ENCODE measurements at places on chromosomes 11 and 22.
A peak's percentile ranks its signal among the peaks of the same experiment; 100 is the strongest.

DNA sequence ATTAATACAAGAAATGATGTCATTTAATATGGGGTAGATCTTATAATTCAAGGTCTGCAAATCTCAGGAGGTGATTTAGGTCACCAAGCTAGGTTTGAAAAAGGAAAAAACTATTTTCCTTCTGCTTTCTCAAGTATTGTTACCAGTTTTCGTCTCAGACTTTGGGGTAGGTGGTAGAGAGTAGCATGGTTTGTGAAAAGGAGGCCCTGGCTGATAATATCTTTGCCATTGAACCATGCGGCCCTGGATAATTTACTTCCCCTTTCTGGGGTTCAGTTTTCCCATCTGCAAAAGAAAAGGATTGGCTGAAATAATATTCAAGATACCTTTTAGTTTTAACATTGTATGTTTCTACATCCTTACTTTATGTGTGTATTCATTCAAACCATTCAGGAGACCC is 92.1 kb downstream of the WNT11 start:
- DNase-seq = no peak

DNA sequence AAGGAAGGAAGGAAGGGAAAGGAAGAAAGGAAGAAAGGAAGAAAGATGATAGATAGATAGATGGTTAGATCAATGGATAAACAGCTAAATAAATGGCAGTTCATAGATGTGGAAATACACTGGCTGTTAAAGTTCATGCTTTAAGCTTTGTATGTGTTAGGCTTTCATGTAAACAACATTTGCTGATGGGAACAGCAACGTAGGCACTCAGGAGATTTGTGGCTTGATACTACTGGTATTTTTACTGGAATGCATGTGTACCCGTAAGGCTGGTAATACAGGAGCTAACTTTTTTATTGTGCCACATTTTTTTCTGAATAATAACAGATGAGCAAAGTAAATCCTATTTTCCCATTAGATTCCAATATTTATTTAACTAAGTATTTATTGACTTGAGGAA is 85.6 kb downstream of the NCAM1 start:
- DNase-seq = no peak

DNA sequence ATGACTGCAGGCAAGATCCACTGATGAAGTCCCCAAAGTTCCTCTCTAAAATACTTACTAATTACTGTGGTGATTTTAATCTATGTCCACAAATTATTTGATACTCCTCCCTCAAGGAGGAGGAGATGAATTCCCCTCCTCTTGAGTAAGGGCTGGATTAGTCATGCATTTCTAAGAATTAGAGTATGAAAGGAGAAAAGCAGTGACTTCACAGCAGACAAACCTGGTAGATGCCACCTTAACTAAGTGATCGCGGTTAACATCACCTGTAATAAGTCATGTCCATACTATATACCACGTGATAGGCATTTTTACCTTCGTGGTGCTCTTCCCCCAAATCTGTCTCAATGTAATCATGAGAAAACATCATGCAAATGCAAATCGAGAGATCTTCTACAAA is 52.0 kb upstream of the TSPAN18 start:
- no peak for DNase-seq

- no peak for DNase-seq
These were observed 19.3 kb downstream of the POLR3H start for GRCh38 chr22:41524809-41525449.

DNA sequence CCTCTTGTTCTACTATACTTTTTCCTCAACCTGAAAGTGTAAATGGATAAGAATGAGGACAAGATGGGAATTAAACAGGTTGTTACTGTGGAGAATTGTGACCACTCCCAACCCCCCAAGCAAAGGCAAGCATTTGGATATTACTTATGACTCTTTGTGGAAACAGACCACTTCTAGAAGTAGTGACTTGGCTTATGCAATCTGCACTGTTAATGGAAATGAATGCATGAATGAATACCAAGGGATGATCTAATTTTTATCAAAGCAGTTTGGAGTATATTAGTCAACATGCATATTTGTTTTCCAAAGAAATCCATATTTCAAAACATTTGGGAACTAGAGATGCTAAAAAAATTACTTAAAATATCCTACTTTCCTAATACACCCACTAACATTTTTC is 35.3 kb downstream of the AMOTL1 start:
- no peak for DNase-seq

GRCh38 chr22:45422237-45422983 is 8.9 kb downstream of the RIBC2 start:
- no peak for DNase-seq

- DNase-seq = no peak
These were observed 6.4 kb downstream of the MUC5AC start for GRCh38 chr11:1163911-1164735.

DNA sequence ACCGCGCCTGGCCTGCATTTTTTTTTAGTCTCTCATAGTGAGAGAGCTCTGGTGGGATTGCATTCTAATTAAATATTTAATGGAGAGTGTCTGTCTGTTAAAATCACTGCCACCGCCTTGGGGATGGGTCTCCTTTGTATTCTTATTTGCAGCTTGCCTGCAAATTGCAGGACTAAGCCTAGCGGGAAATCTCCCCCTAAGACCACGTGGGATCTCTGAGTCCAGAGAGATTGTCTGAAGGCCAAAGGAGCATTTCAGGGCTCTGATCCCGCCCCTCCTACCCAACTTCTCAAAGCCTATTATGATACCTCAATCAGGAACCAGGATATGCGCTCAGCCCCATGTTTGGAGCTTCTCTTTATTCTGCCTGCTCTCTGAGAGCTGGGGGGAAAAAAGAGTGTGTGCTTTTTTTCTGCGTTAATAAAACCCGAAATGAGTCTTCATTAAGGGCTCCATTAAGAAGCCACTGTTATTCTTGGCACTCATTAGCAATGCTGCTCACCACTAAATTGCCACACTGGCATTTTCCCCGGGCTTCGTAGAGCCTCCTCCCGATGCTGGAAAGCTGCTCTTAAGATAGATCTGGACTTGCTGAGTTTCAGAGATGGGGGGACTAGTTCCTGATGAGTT is 92.9 kb upstream of the THY1 start:
- DNase-seq = no peak

DNA sequence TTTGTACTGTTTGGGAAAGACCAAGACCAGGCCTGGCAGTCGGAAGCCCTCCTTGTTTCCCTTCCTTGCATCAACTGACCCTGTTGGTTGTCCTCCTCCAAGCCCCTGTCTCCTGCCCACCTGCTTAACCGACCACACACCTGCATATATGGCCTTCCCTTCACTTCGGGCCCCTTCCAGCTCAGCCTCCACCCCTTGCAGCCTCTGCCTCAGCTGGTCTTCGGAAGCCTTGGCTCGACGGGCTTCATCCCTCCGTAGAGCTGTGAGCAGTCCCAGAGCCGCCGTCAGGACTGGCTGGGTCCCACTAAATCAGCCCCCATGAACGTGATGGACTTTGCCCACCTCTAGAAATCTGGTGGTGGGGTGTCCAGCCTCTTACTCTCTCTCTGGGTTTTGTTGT is 8.4 kb downstream of the NHERF4 start:
- DNase-seq = no peak

GRCh38 chr22:45192701-45193187 is 29.0 kb downstream of the NUP50 start:
- DNase-seq = no peak

DNA sequence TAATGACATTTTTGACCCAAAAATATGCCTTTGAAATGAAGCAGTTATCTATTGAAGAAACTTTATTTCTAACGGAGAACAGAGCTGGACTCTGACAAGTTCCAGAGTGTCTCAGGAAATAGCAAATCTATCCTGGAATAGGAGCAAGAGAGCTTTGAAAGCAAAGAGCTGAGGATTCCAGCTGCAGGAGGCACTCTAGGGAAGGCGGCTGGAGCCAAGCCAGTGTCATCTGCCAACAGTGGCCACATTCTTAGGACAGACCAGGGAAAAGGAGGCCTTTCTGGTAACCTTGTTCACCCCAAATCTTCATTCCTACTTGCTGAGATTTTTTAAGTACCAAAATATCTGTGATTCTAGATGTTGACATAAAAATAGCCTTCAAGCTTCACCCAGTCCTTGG is 493.5 kb upstream of the B3GAT1 start:
- no peak for DNase-seq

- no peak for DNase-seq
These were observed 19.5 kb downstream of the MRGPRD start for GRCh38 chr11:68961245-68961644.

DNA sequence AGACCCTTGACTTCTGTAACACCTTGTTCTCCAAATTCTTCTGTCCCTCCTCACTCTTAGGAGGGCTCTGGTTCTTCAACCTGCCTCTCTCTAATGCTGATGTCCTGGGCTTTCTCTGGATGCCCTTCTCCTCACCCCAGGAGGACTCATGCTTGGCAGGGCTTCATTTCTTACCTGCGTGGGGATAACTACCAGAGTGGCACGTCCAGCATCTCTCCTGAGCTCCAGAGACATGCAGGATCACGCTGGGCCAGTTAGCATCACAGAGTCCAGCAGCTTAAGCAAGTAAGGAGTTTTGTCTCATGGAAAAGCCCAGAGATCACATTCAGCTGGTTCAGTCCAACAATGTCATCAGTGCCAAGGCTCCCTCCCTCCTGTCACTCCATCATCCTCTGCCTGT is 36.4 kb downstream of the RTL6 start:
- DNase-seq = no peak

DNA sequence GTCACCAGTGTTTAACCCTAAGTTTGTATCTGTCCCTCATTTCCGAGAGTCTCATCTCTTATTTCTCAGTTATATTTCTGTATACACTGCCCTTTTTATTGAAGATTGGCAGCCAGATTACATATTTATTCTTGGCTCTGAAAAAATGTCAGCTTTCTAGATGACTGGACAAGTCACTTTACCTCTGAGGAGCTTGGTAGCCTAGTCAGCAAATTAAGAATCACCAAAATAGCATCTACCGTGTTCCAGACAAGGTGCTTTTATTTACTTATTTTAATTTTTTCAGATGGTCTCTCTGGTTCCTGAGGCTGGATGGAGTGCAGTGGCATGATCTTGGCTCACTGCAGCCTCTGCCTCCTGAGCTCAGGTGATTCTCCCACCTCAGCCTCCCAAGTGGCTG is 5.6 kb upstream of the RBM4 start:
- DNase-seq = no peak

DNA sequence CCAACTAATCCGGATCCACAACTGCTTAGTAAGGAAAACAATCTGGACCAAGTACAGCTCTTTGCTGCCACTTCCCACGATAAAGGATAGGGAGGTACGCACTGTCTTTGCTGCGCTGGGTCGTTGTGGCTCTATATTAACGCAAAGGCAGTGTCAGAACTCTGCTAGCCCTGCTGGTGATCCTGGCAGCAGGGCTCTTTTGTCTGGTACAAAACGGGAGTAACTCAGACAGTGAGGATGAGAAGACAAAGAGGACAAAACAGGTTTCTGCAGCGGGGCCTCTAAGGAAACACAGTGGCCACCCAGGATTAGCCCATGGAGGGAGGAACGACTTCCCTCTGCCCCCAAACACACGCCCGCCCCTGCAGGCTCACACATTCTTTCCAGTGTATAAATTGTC is 26.1 kb downstream of the GAL start:
- no peak for DNase-seq

GRCh38 chr22:24566899-24567511 is 11.2 kb downstream of the SNRPD3 start:
- DNase-seq = no peak

- DNase-seq = peak; percentile 86
These were observed 34.4 kb upstream of the RCN1 start for GRCh38 chr11:32056438-32056837.

DNA sequence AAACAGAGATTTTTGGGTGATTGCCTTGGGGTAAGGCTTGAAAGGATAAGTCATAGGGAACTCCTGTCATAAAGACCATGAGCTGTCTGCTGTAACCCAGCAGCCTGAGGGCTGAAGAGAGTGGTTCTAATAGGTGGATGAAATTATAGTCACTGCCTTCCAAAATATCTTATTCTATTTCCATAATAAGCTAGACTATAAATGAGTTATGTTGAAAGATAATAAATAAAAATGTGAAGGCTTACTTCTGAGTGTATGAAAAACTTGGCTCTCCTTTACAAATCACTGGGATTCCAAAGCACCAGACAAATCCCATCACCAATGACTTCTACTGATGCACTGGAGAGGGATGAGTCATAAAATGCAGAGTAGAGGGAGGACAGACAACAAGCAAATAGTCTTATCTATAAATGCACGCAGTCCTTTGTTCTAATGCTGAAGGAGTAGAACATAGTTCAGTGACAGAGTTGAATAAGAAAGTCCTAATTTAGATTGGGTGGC is 775.0 kb upstream of the LRRC4C start:
- peak; percentile 65 for DNase-seq

- DNase-seq = no peak
These were observed 1470.5 kb downstream of the BRD1 start for GRCh38 chr22:48357196-48357595.

- DNase-seq = no peak
These were observed 59.2 kb downstream of the RAB38 start for GRCh38 chr11:88115828-88116755.

DNA sequence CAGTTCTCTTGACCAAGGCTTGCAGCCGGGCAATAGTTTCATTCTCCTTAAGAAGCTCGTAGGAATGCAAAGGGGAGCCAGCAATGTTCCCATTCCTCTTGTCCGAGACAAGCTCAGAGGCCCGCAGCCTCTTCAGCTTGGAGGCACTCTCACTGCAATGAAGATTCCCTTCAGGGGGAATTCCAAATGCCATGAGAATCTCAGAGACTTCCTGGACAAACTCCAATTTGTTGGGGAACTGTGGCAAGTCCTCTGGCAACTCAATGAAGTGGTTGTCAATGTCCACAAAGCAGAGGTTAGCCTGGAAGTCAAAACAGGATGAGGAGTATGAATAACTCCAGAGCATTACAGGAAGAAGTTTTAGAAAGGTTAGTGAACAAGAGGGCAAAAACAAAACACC is 84.4 kb downstream of the DENND5A start:
- DNase-seq = peak; percentile 70

- no peak for DNase-seq
These were observed 6.3 kb downstream of the BBOX1 start for GRCh38 chr11:27046956-27047355.

DNA sequence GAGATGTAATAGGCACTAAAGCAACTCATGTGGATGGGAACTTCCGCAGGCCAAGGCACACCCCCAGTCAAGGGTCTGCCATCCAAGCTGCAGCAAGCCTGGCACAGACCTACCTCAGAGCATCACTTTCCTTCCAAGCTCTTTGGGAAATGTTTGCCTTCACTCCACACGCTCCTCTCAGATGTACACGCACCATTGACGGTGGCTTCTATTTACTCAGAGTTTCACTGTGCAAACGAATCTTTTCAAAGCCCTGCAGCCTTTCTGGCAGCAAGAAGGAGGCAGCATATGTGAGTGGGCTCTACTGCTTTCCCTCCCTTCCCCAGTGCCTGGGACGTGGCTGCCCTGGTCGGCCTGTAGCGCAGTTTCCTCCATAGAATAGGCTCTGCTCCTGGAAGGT is 60.9 kb upstream of the USP47 start:
- DNase-seq = no peak

GRCh38 chr11:46976182-46976854 is 39.8 kb downstream of the CSTPP1 start:
- DNase-seq = no peak

DNA sequence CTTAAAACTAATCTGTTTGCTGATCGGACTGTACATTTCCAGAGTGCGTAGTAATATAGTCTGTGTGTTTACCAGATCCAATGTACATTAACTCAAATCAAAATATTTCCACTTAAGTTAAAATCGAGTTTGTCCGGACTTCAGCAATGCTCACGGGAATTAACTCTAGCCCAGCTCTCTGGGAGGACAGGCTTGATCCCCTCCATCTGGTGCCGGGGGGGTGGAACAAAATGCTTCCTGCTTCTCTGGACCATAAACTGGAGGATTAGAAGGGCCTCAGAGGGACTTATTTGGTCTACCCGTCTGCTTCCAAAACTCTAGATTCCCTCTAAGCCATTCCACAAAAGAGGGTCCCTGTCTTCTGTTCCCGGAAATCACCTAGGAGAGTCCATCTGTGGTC is 511.2 kb downstream of the BUD13 start:
- DNase-seq = no peak
